Type B pancreatic cell (in vitro differentiated cells): ENCODE measurements at places on chromosomes 4 and X. TPM values are rescaled to one million over a fixed set of nuclear protein-coding genes. Genes with fewer than 3 reads are reported as not detected.

LONRF3 gene
- 0.88 and 1.5 TPM in 2 replicates for total RNA-seq

USP51 gene
- total RNA-seq, result 3.5 and 8.9 TPM in 2 replicates

LUZP4 gene
- not detected in 2 replicates for total RNA-seq

ARAP2 gene
- 10.8 and 20.0 TPM in 2 replicates for total RNA-seq

MAGT1 gene
- 57.8 and 59.5 TPM in 2 replicates for total RNA-seq

ARR3 gene
- not detected in 2 replicates for total RNA-seq

SYAP1 gene
- total RNA-seq, result 46.9 and 48.4 TPM in 2 replicates

NUDT10 gene
- 0.43 and 10.4 TPM in 2 replicates for total RNA-seq

CSAG1 gene
- not detected in 2 replicates for total RNA-seq

FRAS1 gene
- total RNA-seq, result 33.1 and 37.7 TPM in 2 replicates

GPRASP2 gene
- 8.5 and 16.3 TPM in 2 replicates for total RNA-seq

C1QTNF7 gene
- total RNA-seq, result 0.43 and 1.8 TPM in 2 replicates

GPR143 gene
- total RNA-seq, result 4.7 TPM in 2 replicates

NDST4 gene
- 0.26 and 9.9 TPM in 2 replicates for total RNA-seq

MUC7 gene
- total RNA-seq, result not detected in 2 replicates

SPRY1 gene
- 52.3 and 61.3 TPM in 2 replicates for total RNA-seq

PNMA5 gene
- total RNA-seq, result 0.22 TPM in 1 of 2 replicates, not detected in the other

ZNF141 gene
- total RNA-seq, result 22.9 and 31.7 TPM in 2 replicates

NPY5R gene
- 8.8 TPM in 1 of 2 replicates, not detected in the other for total RNA-seq

OPRPN gene
- not detected in 2 replicates for total RNA-seq

GALNT7 gene
- total RNA-seq, result 63.9 and 100 TPM in 2 replicates

HAND2 gene
- 8.3 and 40.3 TPM in 2 replicates for total RNA-seq

DCAF16 gene
- 58.2 and 63.7 TPM in 2 replicates for total RNA-seq

ZNF182 gene
- total RNA-seq, result 5.1 and 6.8 TPM in 2 replicates

JCHAIN gene
- not detected in 2 replicates for total RNA-seq

FREM3 gene
- 0.31 and 1.1 TPM in 2 replicates for total RNA-seq

NUDT9 gene
- 26.5 and 27.5 TPM in 2 replicates for total RNA-seq

PSAPL1 gene
- 1.2 and 1.3 TPM in 2 replicates for total RNA-seq

TMEM35A gene
- total RNA-seq, result 3.0 and 5.6 TPM in 2 replicates

ZNF630 gene
- 3.6 and 4.4 TPM in 2 replicates for total RNA-seq

TMPRSS11A gene
- 0.43 and 0.81 TPM in 2 replicates for total RNA-seq

SMR3B gene
- not detected in 2 replicates for total RNA-seq
